ENCODE measurements at places on chromosomes 3 and 15. TPM values are rescaled to one million over a fixed set of nuclear protein-coding genes. Genes with fewer than 3 reads are reported as not detected.
A peak's percentile ranks its signal among the peaks of the same experiment; 100 is the strongest.

The RTP3 gene
- total RNA-seq, result not detected

The EXD1 gene
- not detected for total RNA-seq

The COL6A5 gene
- 0.41 TPM for total RNA-seq

The COX17 gene
- total RNA-seq, result 46.4 TPM

The LOXL1 gene
- total RNA-seq, result 33.2 TPM

The IGF1R gene
- total RNA-seq, result 73.2 TPM

The MAGEL2 gene
- total RNA-seq, result 0.06 TPM

DNA sequence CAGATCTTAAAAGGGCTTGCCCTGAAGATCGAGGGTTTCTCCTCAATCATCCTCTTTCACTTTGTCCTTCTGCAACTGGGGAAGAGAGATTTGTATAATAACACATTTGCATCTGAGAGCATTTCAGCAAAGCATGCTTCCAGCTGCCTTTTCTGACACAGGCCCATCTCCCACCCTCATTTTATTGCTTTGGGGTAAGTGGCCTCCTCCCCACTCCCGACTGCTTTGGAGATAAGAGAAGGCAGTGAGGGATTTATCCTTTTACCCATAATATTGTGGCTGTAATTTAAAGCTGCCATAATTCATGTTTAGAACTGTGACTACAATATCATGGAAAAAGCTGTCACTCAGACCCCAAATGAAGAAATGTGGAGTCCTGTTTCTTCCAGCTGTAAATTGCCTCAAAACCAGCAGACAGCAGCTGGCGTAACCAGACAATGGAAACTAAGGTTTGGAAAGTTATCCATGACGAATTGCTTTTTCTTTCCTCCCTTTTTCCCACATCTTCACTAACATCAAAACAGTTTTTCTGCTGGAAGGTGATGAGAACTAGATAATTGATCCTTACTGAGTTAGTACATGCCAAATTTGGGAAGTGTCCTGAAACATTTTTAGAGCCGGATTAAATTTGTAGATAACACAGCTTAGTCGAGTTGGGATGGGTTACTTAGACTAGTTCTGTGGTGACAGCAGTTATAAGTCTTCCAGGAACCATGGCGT is 104.2 kb upstream of the PFN2 start:
- DNase-seq, result no peak
- no peaks in the 10 kb centered on the region for H3K27me3 ChIP-seq
- H3K4me3 ChIP-seq, result peak overlapping the region; percentile 10
- H3K4me1 ChIP-seq, result no peaks in the 10 kb centered on the region

DNA sequence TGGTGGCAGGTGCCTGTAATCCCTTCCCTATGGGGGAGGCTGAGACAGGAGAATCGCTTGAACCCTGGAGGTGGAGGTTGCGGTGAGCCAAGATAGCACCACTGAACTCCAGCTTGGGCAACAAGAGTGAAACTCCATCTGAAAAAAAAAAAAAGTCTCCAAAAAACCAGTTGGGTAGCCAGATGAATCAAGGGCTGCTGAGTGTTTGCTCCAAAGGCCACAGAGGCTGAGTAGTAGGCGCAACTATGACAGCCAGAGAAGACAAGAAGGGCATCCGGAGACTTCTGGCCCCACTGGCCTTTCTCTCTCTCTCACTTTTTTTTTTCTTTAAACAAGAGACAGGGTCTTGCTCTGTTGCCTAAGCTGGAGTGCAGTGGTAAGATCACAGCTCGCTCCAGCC is 131.8 kb downstream of the SMAD6 start:
- H3K27ac ChIP-seq, result no peak overlapping the region
- H3K4me3 ChIP-seq, result no peak overlapping the region
- no peak for DNase-seq
- H3K4me1 ChIP-seq, result no peaks in the 10 kb centered on the region
- H3K36me3 ChIP-seq, result no peaks in the 10 kb centered on the region
- H3K27me3 ChIP-seq, result no peaks in the 10 kb centered on the region

DNA sequence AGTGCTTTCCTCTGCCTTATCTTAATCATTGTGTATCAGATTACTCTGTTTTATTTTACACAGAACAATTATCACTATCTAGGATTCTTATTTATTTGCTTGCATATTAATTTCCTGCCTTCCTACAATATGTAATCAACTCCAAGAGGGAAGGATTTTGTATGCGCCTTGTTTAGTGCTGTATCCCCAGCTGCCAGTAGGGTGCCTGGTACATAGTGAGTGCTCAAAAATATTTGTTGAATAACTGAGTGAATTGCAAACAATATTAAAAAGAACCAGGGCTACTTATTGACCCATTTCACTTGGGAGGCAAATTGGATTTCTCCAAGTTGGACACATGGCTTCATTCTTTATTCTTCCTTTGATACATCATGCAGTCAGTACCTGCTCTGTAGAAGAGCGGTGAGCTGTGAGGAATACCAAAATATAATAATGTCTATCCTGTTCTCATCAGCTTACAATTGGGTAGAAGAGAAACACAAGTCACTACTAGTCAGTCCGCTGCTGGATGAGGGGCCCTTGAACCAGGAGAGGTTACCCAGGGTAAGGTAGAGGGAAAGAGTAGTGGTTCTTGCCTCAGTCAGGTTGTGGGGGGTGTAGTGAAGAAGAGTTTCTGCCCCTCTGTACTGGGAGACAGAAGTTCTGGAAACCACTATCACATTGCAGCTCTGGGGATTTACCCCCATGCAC is 233.9 kb upstream of the ZBTB20 start:
- no peaks in the 10 kb centered on the region for H3K27me3 ChIP-seq
- no peaks in the 10 kb centered on the region for H3K36me3 ChIP-seq
- H3K4me3 ChIP-seq, result no peak overlapping the region

DNA sequence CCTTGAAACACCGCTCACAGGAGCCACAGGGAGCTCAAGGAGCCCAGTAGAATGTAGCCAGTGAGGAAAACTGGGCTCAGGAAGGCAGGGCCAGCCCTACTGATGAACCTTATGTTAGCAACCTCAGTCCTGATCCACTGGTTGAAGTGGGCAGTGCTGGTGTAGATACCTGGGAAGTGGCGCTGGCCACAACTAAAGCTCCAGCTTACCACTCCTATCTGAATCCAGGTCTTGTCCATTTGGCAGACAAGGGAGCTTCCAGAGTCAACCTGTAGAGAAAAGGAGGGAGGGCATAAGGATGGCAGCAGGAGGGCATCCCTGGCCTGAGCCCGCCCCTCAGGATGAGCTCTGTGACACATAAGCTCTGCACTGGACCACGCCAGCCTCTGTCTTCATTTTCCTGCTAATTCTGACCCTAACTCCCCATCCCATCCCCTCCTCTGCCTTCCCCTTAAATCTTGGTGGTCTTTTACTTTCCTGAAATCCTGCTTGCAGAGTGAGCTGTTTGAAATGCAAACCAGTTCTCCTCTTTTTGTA is 2.1 kb upstream of the PRSS50 start:
- H3K4me1 ChIP-seq, result no peaks in the 10 kb centered on the region
- DNase-seq, result no peak
- no peaks in the 10 kb centered on the region for H3K36me3 ChIP-seq
- H3K4me3 ChIP-seq, result no peak overlapping the region

GRCh38 chr3:14320219-14320618 is 82.2 kb upstream of the SLC6A6 start:
- DNase-seq, result no peak
- no peaks in the 10 kb centered on the region for H3K36me3 ChIP-seq
- peaks cover 7% of the 10 kb centered on the region for H3K4me1 ChIP-seq
- no peak overlapping the region for H3K4me3 ChIP-seq
- H3K27ac ChIP-seq, result no peak overlapping the region

DNA sequence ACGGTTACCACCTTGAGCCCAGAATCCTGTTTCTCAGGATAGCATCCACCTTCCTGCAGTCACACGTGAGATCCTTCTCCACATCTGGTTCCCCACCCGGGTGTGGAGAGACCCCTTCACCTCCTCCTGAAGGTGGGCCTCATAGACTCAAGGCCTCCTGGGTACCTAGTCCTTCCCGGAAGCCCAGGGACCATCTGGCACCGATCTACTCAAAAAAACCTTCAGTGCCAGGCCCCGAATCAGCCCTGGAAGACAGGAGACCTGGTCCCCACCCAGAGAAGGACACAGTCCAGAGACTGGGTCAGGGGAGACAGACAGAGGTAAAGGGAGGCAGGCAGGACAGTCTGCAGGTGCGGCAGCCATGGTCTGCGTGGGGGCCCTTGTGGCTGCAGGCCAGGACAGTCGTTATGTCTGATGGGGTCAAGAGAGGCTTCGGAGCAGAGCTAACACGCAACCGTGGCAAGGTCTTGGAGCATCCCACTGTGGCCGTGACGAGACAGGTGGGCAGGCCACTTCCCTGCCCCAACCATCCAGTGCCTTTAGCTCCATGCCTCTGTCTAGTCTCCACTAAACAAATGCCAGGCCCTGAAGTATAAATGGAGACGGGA is 112.2 kb upstream of the ABHD17C start:
- peaks cover 4% of the 10 kb centered on the region for H3K4me1 ChIP-seq
- H3K27me3 ChIP-seq, result no peaks in the 10 kb centered on the region
- H3K36me3 ChIP-seq, result peaks cover 5% of the 10 kb centered on the region
- no peak overlapping the region for H3K4me3 ChIP-seq

DNA sequence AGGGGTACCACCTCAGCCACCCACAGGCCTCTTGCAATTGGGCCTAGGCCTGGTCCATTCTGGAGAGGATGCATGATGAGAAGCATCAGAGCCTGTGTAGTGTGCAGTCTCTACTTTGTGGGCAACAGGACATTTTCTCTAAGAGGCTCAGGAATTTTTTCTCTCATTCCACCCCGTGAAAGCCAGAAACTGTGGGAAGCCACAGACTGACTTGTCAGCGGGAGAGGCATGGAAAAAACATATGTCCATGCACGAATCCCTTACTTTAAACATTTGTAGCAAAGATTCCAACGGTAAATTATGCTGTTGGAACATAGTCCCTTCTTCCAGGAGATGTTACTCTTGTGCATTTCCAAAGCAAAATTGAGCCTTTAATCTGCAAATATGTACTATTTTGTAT is 196.5 kb downstream of the KLHL25 start:
- no peak for DNase-seq
- no peaks in the 10 kb centered on the region for H3K27me3 ChIP-seq
- H3K4me1 ChIP-seq, result peaks cover 4% of the 10 kb centered on the region
- no peaks in the 10 kb centered on the region for H3K36me3 ChIP-seq
- H3K27ac ChIP-seq, result no peak overlapping the region

GRCh38 chr15:64197425-64197824 is 34.6 kb upstream of the PPIB start:
- H3K27ac ChIP-seq, result no peak overlapping the region
- no peaks in the 10 kb centered on the region for H3K4me1 ChIP-seq
- H3K4me3 ChIP-seq, result no peak overlapping the region
- no peak for DNase-seq

GRCh38 chr15:94282269-94283250 is 51.2 kb downstream of the MCTP2 start:
- no peak overlapping the region for H3K4me3 ChIP-seq
- no peaks in the 10 kb centered on the region for H3K36me3 ChIP-seq
- no peaks in the 10 kb centered on the region for H3K27me3 ChIP-seq
- H3K4me1 ChIP-seq, result no peaks in the 10 kb centered on the region
- no peak overlapping the region for H3K27ac ChIP-seq

DNA sequence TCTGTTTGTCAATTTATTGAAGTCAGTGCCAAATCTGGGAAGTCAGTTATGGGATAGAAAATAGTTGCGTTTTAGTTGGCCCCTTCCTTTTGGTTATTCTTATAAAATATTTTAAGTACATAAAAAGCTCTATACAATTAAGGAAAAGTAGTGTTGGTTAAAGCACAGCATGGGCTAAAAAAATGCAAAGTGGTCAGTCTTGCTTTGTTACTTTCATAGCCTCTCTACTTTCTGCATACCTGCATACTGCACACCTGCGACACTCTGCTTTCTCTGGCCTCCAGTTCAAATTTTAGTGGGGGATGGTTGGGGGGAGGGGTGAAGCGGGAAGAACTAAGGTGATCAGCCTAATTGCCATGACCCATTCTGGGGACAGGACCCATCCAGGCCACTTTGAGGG is 21.8 kb upstream of the SHC4 start:
- H3K36me3 ChIP-seq, result no peaks in the 10 kb centered on the region
- H3K4me3 ChIP-seq, result no peak overlapping the region
- DNase-seq, result no peak
- H3K27ac ChIP-seq, result no peak overlapping the region
- no peaks in the 10 kb centered on the region for H3K27me3 ChIP-seq

- no peaks in the 10 kb centered on the region for H3K36me3 ChIP-seq
- H3K27ac ChIP-seq, result no peak overlapping the region
- no peaks in the 10 kb centered on the region for H3K4me1 ChIP-seq
- no peaks in the 10 kb centered on the region for H3K27me3 ChIP-seq
- no peak for DNase-seq
- no peak overlapping the region for H3K4me3 ChIP-seq
Measured at GRCh38 chr3:167304077-167304476, 76.0 kb downstream of the ZBBX start.

- H3K4me3 ChIP-seq, result no peak overlapping the region
- H3K27ac ChIP-seq, result no peak overlapping the region
- no peak for DNase-seq
Measured at GRCh38 chr15:60544581-60545264, 65.8 kb upstream of the ICE2 start.

- H3K4me3 ChIP-seq, result no peak overlapping the region
- no peaks in the 10 kb centered on the region for H3K27me3 ChIP-seq
- H3K27ac ChIP-seq, result no peak overlapping the region
- H3K4me1 ChIP-seq, result no peaks in the 10 kb centered on the region
Measured at GRCh38 chr3:183897606-183898005, 12.9 kb upstream of the PARL start.

GRCh38 chr15:67479781-67480505 is 41.0 kb upstream of the C15orf61 start:
- no peaks in the 10 kb centered on the region for H3K36me3 ChIP-seq
- no peaks in the 10 kb centered on the region for H3K27me3 ChIP-seq
- peak; percentile 28 for DNase-seq
- H3K27ac ChIP-seq, result no peak overlapping the region
- H3K4me3 ChIP-seq, result no peak overlapping the region

DNA sequence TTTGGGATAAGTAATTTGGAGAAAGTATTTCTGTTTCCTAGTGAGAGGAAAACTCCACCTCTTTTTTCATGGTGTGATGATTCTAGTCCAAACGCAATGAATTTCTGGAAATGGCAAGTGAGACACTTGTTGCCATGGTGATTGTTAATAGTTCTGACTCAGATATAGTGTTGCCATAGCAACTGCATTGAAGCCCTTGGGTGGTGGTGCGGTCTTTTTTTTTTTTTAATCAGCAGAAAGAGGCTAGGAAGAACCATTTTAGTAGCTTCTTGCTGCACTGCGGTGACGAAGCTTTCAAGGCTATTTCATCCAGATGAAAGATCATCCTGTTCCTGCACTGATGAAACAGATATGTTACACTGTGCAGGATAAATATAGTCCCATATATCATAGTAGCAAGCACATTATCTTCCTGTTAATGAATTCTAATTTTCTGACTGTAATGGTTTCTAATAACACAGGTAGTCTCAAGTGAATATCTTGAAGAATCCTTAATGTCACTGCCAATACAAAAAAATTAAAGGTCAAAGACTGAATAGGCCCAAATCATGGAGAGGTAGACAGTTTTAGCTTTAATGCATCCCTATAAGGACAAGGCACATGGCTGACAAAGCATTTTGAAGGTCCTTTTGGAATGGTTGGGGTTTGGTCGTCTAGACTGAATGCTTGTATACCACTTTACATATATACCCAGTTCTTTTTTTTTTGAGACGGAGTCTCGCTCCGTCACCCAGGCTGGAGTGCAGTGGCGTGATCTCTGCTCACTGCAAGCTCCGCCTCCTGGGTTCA is 125.1 kb upstream of the ZBTB20 start:
- no peaks in the 10 kb centered on the region for H3K36me3 ChIP-seq
- no peaks in the 10 kb centered on the region for H3K27me3 ChIP-seq
- H3K4me1 ChIP-seq, result no peaks in the 10 kb centered on the region
- H3K4me3 ChIP-seq, result no peak overlapping the region
- no peak overlapping the region for H3K27ac ChIP-seq

- no peak for DNase-seq
- H3K27ac ChIP-seq, result peak overlapping the region; percentile 74
- peak overlapping the region; percentile 11 for H3K4me3 ChIP-seq
- peaks cover 2% of the 10 kb centered on the region for H3K36me3 ChIP-seq
- peaks cover 18% of the 10 kb centered on the region for H3K4me1 ChIP-seq
- H3K27me3 ChIP-seq, result no peaks in the 10 kb centered on the region
Measured at GRCh38 chr3:4504340-4505261, 11.5 kb downstream of the ITPR1 start.
